ENCODE measurements at places on chromosomes 4 and X. TPM values are rescaled to one million over a fixed set of nuclear protein-coding genes. Genes with fewer than 3 reads are reported as not detected.

The MAGEA9B gene
- total RNA-seq, result not detected

The PAGE4 gene
- not detected for total RNA-seq

The SYTL4 gene
- total RNA-seq, result 0.77 TPM

The GYPE gene
- total RNA-seq, result not detected

The DGKK gene
- total RNA-seq, result not detected

The CSAG2 gene
- total RNA-seq, result not detected

The YY2 gene
- total RNA-seq, result 0.79 TPM

The GRPR gene
- total RNA-seq, result not detected

The PCDH18 gene
- under 0.01 TPM for total RNA-seq

The DMRTC1 gene
- not detected for total RNA-seq

The PCSK1N gene
- total RNA-seq, result 0.26 TPM

The TMSB15C gene
- total RNA-seq, result 1.8 TPM

The CSAG3 gene
- total RNA-seq, result not detected

The TREX2 gene
- 5.5 TPM for total RNA-seq
